GM23248 (cell line): ENCODE measurements at places on chromosomes 7 and 10.

DNA sequence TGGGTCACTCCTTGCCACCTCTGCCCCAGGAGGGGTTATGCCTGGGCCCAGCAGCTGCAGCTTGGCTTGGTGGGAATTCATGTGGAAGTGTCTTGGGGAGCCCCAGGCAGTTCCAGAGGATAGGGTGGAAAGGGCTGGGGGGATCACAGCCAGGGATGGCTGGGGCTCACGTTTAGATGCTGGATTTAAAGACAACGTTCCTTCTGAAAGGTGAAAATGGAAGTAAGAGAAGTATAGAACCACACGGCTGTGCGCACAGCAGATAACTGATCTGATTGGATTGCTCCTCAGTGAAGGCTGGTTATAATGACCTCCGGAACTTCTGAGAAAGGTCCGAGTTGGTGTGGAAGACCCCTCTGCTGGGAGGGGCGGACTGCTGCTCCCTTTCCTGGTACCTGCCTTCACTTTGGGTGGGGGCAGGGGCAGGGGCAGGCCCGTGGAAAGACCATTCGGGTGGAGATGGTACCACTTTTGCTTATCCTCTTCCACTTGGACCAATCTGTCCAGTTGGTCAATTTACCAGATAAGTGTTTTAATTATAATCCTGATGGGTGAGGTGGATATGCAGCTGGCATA, 7.9 kb upstream of the MYL7 start:
- no peak for DNase-seq

GRCh38 chr10:4431114-4431863, 394.7 kb upstream of the AKR1E2 start:
- no peak for DNase-seq

- DNase-seq, result no peak
These were observed 2.8 kb downstream of the PVRIG start for GRCh38 chr7:100222445-100223132.

DNA sequence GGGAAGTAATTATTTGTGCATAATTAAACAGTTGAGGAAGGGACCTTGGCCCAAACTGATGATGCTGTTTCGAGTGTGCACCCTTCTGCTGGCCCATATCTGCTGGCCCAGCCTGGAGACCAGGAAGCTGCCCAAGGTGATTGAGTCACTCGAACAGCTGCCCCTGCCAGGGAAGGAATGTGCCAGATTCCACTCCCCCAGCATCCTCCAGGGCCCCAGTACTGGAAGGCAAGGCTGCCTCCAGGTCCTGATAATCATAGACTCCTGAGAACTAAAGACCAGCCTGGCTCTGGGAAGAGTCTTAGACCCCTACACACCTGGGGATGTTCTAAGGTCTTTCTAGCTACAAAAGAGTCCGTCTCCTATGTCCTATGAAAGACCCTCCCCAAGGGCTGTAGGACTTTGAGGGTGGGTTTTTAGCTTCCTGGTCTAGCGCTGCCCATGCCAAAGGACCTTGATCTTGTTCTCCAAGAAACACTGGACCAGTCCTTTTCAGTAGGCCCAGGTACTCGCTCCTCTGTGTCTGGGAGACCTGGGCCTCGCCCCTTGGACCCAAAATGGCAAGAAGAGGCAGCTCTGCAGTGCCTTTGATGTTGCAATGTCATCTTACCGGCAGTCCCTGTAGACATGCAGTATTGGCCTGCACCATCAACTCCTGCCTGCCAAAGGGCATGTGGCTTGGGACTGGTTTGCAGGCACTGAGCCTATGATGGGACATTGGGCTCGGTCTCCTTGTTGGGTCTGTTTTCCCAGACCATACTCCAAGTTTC, 103.2 kb upstream of the GPR26 start:
- peak; percentile 26 for DNase-seq

GRCh38 chr7:71566376-71566775, 434.4 kb downstream of the GALNT17 start:
- no peak for DNase-seq

- no peak for DNase-seq
These were observed 2.7 kb upstream of the ZNF786 start for GRCh38 chr7:149093228-149093627.

DNA sequence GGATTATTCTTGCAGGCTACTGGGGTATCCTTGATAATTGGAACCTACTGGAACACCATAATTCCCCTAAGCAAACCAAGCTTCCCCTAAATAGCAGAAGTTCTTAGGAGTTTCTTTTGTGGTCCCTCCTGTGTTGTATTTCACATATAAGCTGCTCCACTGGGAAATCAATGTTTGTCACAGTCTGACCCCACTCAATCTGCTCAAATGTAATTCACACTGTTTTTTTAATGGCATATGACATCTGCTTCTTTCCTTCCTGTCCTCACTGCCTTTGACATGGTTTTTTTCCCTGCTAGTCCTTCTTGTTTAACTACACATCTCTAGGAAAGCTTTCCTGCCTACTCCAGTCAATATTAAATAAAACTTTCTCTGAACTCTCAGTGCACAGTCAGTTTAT, 1.8 kb upstream of the PTPRZ1 start:
- DNase-seq, result no peak

DNA sequence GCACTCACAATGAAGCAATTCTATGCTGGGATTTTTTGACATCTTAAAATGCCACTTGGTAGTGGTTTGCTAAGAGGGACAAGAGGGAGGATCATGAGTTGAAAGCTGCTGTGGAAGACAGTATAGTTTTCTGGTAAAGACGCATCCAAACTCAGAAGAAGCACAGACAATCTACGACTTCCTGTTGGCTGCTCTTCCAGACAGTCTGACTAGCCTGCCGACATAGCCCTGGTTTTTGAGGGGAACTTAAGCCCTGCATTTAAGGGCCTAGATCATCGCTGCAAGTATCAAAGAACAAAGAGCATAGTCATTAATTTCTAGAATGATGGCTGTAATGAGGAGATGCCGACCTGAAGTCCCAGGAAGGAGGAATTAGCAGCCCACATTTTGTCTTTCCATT, 99.9 kb upstream of the IKZF1 start:
- DNase-seq, result no peak

DNA sequence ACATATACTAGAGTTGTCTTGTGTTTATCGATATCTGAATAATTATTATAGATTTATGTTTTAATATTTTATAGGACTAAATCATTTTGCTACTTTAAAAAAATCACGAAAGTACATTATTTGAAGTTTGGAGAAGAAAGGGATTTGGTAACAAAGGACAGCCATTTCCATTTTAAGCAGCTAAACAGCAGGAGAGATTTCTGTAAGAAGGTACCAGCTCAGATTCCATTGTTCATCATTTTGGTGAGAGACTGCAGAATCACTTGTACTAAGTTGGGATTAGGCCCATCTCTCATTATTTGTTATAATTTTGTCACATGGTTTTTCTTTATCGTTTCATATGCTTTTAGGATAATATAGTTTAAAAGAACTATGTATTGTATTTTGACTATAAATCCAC, 46.7 kb downstream of the PALS2 start:
- no peak for DNase-seq

- peak; percentile 66 for DNase-seq
These were observed 299.6 kb upstream of the NFE2L3 start for GRCh38 chr7:25852211-25852938.

DNA sequence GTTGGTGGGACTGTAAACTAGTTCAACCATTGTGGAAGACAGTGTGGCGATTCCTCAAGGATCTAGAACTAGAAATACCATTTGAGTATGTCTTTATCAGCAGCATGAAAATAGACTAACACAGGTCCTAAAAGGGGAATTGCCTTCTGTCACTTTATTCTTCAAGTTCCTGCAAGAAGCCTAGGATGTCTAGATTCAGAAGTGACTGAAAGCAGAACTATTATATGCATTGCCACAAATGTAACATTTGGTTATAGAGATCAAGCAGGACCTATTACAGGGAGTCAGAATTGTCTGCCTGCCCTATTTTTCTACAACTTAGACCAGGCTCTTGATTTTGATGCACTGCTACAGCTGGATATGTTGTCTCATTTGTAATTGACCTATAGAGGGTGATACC, 364.7 kb downstream of the SORCS1 start:
- DNase-seq, result no peak

- peak; percentile 88 for DNase-seq
These were observed 174.9 kb upstream of the NRP1 start for GRCh38 chr10:33509231-33509831.

DNA sequence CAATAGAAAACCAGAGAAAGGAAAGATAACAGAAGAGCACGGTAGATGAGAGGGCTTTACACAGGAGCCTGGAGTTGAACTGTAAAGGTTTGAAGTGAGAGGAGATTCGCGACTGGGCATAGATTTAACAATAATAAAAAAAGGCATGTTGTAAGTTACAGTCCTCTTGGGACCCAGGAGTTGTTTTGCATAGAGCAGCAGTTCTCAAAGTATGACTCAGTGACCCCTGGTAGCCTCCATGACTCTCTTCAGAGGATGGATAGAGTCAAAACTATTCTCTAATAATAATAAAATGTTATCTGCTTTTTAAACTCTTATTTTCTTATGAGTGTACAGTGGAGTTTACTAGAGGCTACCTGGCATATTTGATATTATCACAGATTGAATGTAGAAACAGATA, 262.3 kb downstream of the SORCS3 start:
- peak; percentile 16 for DNase-seq

GRCh38 chr10:104802941-104803340, 161.9 kb downstream of the SORCS3 start:
- DNase-seq, result no peak

- peak; percentile 79 for DNase-seq
These were observed 55.0 kb downstream of the PODXL start for GRCh38 chr7:131501422-131501821.

DNA sequence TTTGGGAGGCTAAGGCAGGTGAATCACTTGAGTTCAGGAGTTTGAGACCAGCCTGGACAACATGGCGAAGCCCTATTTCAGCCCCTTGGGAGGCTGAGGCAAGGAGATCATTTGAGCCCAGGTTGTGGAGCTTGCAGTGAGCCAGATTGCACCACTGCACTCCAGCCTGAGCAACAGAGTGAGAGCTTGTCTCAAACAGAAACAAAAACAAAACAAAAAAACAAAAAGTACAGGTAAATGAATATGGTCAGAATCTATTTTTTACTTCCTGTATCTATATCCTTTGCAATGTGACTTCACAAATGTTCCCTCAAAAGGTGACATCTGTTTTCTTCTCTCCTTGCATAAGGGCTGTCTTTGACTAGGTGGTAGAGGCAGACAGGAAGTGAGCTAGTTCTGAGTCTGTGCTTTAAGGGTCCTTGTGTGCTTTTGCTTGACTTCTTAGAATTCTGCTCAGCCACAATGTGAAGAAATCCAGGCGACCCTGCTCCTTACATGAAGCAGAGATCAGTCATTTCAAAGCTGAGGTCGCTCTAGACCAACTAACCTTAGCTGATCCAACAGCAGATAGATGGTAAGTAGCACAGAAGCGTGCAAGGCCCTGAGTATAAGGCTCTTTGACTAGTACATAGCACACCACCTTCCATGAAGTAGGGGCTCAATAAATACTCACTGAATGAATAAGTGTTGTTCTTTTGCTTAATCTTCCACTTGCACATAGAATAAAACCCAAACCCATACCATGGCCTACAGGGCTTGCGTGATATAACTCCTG, 423.2 kb upstream of the PCDH15 start:
- no peak for DNase-seq

DNA sequence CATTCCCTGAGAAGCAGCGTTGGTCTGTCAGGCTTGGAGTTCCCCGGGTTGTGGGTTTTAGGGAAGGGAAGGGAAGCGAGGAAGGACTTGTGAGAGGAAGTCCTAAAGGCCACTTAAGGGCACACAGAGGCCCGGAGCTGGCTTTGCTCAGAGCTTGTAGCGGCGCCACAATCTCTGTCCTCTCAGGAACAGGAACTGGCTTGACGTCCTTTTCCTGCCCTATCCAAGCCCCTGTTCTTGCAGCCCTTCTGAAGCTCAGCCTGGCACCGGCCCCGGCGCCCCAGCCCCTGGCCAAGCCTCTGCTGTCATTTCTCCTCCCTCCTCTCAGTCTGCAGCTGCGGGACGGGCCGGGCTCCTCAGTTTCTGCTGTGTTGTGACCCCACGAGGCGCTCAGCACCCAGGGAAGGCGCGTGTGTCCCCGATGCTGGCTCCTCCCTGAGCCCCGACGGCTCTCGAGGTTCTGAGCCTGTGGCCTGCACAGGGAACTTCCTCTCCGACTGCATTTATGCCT, at the start of gene GIMAP8:
TSS of gene GIMAP8 (plus strand) at position 140 of the 511 bp plus-strand sequence. CDS start 16,069 bp downstream, outside the sequence.
- no peak for DNase-seq

GRCh38 chr10:30832001-30832748, 199.5 kb downstream of the ZNF438 start:
- no peak for DNase-seq

GRCh38 chr7:48087349-48087748, 1.7 kb upstream of the UPP1 start:
- DNase-seq, result peak; percentile 91

DNA sequence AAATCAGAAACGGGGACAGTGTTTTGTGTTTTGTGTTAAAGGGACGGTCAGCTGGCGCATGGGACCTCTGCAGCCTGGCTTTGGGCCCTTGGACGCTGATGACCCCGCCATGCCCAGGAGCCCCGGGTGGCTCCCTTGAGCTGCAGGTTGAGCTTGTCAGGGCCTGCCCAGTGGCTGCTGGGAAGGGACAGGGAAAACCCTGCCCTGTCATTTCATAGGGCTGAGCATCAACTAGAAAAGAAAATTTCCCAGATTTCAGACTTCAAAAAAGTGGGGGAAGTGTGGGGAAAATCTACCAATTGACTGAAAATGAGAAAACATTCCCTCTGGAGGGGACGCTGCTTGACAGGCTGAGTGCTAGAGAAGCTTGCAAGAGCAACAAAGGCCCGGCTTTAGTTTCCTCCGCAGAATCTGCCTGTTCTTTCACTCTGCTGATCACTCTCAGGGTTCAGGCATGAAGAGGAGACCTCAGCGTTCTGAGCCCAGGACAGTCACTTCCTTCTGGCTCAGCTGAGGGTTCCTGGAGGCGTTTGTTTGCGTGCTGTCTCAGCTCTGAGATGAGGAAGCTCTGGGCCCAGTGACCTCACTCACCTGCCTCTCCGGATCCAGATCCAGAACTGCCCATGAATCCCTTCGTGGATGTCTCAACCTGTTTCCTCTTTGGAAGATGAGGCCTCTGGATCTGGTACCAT, 18.6 kb upstream of the DNAJB6 start:
- DNase-seq, result peak; percentile 91

DNA sequence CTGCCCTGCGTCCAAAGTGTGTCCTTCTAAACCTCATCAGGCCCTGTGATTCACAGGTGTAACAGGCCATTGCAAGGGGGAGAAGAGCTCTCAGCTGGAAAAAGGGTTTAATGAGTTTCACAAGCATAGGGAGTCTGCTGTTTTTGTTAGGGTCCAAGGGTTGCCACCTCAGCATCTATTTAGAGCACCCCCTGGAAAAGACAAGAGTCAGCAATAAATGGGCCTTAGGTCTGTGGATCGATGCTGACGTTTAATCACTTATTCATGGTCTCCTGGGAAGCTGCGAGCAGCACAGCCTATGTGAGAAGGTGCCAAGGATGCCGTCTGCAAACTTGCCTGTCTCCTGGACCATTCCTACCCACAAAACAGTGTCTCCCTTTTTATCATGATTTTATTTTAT, 78.4 kb upstream of the BAIAP2L1 start:
- no peak for DNase-seq

GRCh38 chr7:54546081-54546985, 4.2 kb downstream of the VSTM2A start:
- no peak for DNase-seq

- no peak for DNase-seq
These were observed 255.5 kb upstream of the YAE1 start for GRCh38 chr7:39310699-39311098.
